Inflammatory macrophage treated with lipopolysaccharide for 1 hour (primary cell): ENCODE measurements at places on chromosomes 5 and 9.

DNA sequence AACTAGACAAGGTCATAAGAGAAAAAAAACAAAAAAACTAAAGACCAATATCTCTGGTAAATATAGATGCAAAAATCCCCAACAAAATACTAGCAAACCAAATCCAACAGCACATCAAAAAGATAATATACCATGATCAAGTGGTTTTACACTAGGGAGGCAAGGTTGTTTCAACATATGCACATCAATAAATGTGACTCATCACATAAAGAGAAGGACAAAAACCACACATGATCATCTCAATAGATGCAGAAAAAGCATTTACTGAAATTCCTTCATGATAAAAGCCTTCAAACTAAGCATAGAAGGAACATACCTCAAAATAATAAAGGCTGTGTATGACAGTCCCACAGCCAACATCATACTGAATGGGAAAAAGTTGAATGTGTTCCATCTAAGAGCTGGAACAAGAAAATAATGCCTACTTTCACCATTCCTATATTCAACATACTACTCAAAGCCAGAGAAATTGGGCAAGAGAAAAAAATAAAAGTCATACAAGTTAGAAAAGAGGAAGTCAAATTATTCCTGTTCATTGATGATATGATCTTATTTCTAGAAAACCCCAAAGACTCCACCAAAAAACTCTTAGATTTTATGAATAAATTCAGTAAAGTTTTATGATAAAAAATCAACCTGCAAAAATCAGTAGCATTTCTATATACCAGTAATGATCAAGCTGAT is 72.2 kb upstream of the FAM169A start:
- peak; percentile 12 for DNase-seq

DNA sequence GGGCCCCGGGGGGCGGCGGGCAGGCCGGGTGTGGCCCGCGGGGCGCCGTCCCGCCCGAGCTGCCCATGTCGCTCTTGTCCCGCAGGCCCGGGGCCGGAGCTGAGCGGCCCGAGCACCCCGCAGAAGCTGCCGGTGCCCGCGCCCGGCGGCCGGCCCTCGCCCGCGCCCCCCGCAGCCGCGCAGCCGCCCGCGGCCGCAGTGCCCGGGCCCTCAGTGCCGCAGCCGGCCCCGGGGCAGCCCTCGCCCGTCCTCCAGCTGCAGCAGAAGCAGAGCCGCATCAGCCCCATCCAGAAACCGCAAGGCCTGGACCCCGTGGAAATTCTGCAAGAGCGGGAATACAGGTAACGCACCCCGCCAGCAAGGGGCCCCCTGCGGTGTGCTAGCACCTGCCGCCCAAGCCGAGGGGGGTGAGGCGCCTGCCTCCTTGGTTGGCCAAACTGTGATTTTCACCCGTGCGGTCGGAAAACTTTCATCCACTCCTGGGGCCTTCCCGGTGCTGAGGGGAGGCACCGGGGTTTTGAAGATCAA is 32.1 kb downstream of the SMARCA2 start:
- no peak for DNase-seq

GRCh38 chr5:110769000-110769681 is 30.3 kb downstream of the SLC25A46 start:
- no peak for DNase-seq

- no peak for DNase-seq
Measured at GRCh38 chr5:107869438-107870115, 198.8 kb upstream of the EFNA5 start.

GRCh38 chr5:142063878-142064331 is 44.7 kb upstream of the NDFIP1 start:
- no peak for DNase-seq

DNA sequence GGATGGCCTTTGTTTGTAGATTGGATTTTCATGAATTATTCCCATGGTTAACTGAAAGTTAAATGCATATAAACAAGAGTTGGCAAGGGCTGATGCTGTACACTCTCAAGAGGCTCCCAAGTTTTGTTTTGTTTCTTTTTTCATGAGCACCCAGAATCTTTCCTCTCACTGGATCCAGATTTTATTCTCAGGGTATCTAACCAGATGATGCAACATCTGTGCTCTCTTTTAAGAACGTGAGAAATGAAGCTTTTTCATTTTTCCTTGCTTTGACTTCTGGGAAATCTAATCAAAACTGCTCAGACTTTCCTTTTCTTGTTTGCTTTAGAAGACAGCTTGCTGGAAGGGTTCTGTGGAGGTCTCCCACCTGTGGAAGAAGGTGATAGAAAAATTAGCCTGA is 142.7 kb upstream of the SLC12A2 start:
- DNase-seq, result no peak

DNA sequence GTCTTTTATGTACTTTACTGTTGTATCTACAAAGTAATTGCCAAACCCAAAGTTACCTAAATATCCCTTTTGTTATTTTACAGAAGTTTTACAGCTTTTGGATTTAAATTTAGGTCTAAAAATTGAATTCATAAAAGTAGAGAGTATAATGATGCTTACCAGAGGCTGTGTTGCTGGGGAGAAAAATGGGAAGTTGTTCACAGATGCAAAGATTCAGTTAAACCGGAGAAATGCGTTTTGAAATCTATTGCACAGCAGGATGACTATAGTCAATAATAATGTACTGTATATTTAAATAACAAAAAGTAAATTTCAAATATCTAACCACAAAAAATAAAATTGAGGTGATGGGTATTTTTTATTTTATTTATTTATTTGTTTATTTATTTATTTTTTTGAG is 2.6 kb upstream of the ANKRD18A start:
- peak; percentile 29 for DNase-seq

DNA sequence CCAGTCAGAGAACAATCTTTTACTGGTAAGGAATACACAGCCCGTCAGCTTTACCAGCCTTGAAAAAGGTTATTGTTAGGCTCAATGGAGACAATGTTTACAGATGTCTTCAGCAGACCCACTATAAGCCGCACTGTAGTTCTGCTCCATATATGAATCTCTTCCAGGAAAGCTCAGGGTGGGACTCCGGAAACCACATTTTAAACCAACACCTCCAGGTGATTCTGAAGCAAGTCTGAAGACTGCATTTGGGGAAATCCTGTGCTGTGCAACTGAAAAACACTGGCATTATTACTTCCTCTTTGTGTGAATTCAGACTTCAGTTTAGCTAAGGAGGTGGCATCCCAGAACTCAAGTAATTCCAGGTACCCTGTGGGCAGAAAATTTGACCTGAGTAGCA is 3.5 kb downstream of the GZMK start:
- peak; percentile 15 for DNase-seq

DNA sequence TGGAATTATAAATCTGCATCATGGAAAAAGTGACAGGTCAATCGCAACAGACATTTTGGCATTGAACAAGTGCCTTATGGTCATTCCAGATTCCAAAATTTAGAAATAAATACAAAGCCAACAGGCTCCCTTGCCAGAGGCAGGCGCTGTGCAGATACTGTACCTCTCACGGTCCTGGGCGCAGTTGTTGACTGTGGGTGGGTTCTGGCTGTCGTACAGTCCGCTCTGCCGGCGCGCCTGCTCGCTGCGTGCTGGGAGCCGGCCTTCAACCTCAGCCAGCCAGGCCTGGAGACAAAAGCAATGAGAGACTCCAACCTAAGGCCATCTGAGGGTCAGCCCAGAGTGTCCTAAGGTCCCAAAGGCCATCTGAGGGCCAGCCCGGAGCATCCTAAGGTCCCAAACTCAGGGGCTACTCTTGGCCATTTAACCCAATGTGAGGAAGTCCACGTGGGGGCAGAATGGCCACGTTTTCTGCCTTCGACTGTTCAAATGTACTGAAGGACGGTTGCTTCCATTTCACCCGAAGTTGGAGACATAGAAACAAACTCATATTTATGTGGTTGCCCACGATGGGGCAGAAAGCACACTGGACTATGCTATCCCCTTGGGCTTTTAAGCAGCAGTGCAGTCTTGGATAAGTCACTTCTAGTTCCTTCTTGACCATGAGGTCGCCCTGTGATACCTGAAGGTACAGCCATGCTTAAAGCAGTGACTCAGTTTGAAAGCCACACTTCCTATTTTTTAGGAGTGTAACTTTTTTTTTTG is 65.2 kb downstream of the USP20 start:
- DNase-seq, result peak; percentile 20

DNA sequence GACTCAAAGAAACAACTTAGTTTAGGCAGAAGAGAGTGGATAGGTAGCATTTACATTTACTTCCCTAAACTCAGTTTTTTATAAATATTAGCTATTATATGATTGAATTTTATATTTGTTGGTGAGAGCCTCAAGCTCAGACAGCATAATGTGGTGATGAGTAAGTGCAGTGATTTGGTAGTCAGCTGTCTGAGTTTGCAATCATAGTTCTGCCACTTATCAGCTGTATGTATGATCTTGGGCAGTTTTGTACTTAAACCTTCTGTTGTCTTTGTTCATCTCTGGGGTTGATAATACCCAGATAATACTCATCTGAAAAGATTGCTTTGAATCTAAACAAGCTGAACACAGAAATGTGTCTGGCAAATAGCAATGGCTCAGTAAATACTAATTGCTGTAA is 108.8 kb downstream of the ANXA1 start:
- no peak for DNase-seq
